ENCODE measurements at places on chromosomes 16 and 17. TPM values are rescaled to one million over a fixed set of nuclear protein-coding genes. Genes with fewer than 3 reads are reported as not detected.

Gene PRSS53
- 1.3 TPM for total RNA-seq

Gene HOXB8
- total RNA-seq: not detected

Gene SPATA32
- total RNA-seq: 0.24 TPM

Gene GPR179
- total RNA-seq: 0.07 TPM

Gene CENPX
- total RNA-seq: 247 TPM

Gene RAMP2
- 10.8 TPM for total RNA-seq
